ENCODE measurements at places on chromosomes 1 and 21. TPM values are rescaled to one million over a fixed set of nuclear protein-coding genes. Genes with fewer than 3 reads are reported as not detected.

NEK2 gene
- 9.3 TPM for total RNA-seq

MAN1C1 gene
- total RNA-seq, result 4.3 TPM

DNA sequence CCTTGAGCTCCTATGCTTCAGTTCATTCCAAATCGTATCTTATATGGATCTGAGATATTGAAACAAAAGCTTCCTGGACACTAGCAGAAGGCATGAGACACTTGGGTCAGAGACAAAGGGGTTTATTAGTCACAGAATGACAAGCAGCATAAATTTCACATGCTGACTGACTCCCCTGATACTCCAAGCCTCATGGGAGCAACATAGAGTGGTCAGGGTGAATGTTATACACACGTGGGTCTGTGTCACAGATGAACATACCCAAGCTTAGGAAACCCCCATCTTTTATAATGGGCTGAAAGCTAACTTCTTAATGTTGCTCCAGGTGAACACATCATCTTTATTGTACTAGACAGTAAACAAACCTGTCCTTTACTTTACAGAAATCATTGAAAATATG is 599.9 kb upstream of the RGS18 start:
- H3K27ac ChIP-seq, result no peak overlapping the region
- no peaks in the 10 kb centered on the region for H3K4me1 ChIP-seq
- H3K36me3 ChIP-seq, result no peaks in the 10 kb centered on the region
- DNase-seq, result no peak
- H3K4me3 ChIP-seq, result no peak overlapping the region

ASCL5 gene
- total RNA-seq, result not detected

DNA sequence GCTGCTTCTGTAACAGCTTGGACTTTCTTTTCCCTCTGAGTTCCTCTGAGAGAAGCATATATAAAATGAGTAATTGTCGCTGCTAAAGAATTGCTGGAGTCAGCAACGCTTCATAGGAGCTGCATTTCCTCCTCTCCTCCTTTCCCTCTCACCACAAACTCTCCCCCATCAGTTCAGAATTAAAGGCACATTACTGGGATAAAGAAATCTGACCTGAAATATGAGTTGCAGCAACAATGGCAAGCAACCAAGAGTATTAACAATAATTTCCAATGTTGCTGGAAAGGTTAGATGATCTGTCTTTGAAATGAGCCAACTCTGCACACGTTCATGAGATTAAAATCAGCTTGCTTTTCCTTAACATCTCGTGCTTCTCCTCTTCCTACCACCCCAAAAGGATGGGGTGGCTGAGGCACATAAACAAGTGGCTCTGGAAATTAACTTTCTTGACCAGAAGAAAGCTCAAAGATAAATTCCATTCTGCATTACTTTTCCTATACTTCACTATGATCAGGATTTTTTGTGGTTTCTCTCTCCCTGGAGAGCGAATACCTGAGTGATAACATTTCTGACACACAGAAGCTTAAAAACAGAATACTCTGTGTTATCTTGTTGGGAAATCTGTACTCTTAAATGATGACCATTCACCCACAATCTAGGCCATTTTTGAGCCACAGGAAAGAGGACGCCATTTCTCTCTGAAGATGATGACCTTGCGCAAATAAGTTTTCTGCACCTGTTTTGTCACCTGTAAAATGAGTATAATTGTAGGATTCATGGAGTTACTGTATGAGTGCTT is 90.2 kb downstream of the TGFBR3 start:
- H3K36me3 ChIP-seq, result no peaks in the 10 kb centered on the region
- DNase-seq, result no peak
- H3K27me3 ChIP-seq, result no peaks in the 10 kb centered on the region

DNA sequence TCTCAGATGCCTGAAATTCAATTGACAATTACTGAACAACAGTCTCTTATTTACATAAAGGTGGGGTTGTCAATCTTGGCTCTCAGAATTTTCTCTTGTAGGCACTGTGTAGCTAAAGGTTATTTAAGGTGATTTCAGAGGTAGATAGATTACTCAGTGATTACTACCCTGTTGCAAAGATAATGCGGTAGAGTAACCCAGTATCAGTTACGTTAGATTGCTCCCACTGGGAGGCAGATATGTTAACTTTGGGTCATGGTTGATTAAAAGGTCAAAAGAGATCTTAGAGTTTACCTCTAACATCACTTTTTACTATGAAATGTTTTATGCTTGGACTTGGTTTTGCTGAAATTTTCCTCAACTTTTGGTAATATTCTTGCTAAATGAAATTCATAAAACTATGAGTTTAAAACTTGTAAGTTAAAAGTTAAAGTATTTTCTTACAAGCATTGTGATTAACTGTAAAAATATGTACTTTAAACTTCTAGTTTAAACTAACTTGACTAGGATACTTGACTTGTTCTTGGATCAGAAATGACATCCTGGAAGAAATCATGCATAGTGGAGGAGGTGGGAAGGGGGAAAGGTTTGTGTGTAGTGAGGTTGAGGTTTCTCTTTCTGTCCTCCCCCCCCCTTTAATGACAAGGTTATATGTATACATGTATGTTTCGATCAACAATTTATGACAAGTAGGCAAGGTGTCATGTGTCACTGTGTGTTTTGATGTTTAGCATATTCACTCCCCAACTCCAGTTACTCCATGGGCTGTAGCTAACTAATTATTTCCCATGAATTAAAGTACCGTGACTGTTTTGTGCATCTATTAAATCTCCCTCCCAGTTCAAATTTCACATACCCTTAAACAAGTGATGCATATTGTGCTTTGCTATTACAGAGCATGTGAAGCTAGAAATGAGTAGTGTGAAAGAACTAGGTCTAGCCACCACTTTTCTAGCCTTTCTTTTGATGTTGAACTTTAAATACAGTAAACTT is 2.9 kb downstream of the LAMC1 start:
- peak overlapping the region; percentile 91 for H3K27ac ChIP-seq
- H3K27me3 ChIP-seq, result no peaks in the 10 kb centered on the region
- DNase-seq, result no peak
- H3K4me3 ChIP-seq, result no peak overlapping the region
- H3K4me1 ChIP-seq, result no peaks in the 10 kb centered on the region
- no peaks in the 10 kb centered on the region for H3K36me3 ChIP-seq

GRCh38 chr1:58773406-58773840 is 10.4 kb downstream of the JUN start:
- no peak overlapping the region for H3K4me3 ChIP-seq
- H3K27ac ChIP-seq, result no peak overlapping the region
- H3K36me3 ChIP-seq, result no peaks in the 10 kb centered on the region
- no peaks in the 10 kb centered on the region for H3K4me1 ChIP-seq
- peak; percentile 42 for DNase-seq

Data from colonic mucosa (tissue), 4 donors.